Activated CD8-positive, alpha-beta memory T cell treated with anti-CD3 and anti-CD28 coated beads for 24 hours (primary cell): ENCODE measurements at places on chromosomes 6 and 20.

DNA sequence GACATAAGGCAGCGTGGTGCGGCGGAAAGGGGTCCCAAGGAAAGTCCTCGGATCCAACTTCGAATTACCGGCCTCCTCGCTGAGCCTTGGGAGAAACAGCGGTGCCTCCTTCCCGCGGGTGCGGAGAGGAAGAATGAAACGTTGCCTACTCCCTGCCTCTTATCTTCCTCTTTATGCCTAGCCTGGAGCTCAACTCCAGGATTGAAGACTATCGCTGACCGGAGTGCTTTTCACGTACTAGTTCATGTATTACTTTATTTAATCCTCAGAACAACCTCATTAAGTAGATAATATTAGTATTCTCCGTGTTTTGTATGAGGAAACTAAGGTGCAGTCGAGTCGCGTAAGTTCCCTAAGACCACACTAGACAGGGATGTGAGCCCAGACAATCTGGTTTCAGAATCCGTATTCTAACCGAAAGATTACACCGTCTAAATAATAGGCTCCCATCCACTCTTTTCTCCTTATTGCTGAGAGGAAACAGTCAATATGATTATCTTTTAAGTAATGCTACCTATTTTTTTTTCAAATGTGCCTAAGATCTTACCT lies 793 bp upstream of the PDSS2 start:
- DNase-seq = no peak

DNA sequence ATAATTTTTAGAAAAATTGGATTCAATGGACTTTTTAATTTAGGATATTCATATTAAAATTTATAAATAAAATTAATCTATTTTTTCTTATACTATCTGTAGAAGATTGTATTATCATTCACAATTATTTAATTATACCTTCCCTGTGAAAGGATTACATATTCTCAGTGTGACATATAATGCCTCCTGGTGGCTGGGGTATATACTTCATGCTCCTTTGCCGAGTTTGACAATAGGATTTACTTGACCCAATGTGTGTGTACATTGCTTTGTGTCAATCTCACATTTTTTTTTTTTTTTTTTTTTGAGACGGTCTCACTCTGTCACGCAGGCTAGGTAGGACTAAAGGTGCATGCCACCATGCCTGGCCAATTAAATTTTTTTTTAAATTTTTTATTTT lies 230.0 kb upstream of the CHD6 start:
- DNase-seq = no peak

DNA sequence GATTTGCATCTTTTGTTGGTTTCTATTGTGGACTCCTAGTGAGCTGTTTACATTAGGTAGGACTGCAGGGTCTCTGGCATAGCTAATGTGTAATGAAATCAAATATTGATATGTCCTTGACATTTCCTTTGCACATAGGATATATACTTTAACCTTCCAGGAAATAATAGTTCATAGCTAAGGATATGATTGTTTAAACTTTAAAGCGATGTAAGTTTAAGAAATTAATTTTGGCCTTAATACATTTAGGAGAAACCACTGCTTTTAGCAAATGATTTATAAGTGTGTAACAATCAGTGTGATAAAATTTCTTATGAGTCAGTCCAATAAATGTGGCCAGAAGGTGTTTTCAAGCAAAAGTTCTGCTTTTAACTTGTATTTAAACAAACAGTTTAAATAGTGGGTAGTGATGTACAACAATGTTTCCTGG lies 171.8 kb downstream of the HS3ST5 start:
- no peak for DNase-seq

GRCh38 chr6:31718265-31718664 lies 3.1 kb downstream of the LY6G6D start:
- DNase-seq = no peak

DNA sequence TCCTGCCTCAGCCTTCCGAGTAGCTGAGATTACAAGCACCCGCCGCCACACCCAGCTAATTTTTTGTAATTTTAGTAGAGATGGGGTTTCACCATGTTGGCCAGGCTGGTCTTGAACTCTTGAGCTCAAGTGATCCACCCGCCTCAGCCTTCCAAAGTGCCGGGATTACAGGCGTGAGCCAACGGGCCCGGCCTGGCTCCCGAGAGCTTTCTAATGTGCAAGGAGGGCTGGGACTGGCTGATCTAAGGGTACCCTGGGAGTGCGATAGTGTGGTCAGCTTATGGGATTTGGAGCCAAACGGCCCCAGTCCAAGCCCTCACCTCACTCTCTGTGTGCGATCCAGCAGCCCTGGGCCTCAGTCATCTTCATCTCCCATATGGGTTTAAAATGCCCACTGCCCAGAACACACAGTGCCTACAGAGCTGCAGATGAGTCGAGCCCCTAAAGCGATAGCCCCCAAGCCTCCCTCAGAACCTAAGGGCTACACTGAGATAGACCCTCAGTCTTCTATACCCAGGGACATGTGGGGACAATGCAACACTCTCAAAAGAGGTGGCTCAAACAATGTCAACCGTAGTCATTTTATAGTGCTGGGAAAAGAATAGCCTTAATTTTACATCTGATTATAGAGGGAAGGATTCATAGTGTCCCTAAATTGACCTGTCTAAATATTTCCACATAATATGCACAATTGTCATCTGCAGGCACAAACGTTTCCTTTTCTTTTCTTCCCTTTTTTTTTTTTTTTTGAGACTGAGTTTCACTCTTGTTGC lies 50.1 kb downstream of the SSR1 start:
- DNase-seq = no peak

DNA sequence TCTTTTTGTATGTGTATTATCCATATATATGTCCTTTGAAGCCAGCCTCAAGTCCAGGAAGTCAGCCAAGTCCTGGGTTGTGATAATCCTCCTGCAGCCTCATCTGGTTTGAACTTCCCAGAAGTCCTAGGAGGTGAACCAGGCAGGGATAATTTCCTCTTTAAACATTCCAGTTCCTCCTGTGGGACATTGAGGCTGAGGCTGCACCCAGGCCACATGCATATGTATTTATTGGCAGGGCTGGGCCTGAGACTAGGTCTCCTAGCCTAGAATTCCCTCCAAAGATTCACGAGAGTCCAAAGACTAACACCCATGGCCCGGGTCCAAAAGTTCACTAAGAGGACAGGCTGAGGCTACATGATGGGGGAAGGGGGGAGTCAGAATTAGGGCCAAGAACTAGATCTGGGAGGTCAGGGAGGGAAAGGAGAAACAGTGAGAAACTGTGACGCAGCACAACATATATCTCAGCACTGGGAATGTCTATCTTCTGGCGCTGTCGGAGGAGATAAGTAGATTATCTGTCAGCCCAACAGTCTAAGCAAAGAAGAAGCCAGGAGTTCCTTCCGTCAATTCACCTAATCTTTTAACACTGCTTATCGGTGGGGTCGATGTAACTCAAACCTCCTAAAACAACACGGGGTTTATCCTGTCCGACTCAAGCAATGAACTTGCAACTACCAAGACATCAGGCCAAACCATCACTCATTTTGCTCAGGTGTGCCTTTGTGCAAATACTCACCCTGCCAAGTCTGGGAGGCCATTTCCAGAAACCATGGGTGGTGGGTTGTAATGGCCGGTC lies 43.3 kb downstream of the SNX5 start:
- no peak for DNase-seq

DNA sequence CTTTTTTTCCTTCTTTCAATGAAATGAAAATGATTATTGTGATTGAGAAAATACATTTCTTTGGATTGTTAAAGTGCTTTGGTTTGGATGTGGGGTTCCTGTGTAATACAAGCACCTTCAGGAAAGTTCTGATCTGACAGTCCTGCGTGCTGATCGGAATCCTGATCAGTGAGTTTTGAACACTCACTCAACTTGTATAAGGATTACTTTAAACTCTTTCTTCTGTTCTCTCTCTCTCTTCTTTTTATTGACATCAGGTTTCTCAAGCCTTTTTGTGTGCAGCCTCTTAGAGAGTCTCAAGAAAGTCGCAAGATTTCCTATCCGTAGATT lies 710 bp downstream of the TINAG start:
- DNase-seq = no peak

- no peak for DNase-seq
Observed at GRCh38 chr6:163876391-163876790, 461.9 kb downstream of the QKI start.

- DNase-seq = no peak
Observed at GRCh38 chr6:13528777-13529343, 41.5 kb upstream of the GFOD1 start.

- no peak for DNase-seq
Observed at GRCh38 chr6:158758451-158758860, 60.7 kb downstream of the EZR start.

- DNase-seq = no peak
Observed at GRCh38 chr20:45111799-45112471, 3.0 kb downstream of the WFDC5 start.

GRCh38 chr6:35057449-35058357 lies 83.4 kb downstream of the TCP11 start:
- no peak for DNase-seq

DNA sequence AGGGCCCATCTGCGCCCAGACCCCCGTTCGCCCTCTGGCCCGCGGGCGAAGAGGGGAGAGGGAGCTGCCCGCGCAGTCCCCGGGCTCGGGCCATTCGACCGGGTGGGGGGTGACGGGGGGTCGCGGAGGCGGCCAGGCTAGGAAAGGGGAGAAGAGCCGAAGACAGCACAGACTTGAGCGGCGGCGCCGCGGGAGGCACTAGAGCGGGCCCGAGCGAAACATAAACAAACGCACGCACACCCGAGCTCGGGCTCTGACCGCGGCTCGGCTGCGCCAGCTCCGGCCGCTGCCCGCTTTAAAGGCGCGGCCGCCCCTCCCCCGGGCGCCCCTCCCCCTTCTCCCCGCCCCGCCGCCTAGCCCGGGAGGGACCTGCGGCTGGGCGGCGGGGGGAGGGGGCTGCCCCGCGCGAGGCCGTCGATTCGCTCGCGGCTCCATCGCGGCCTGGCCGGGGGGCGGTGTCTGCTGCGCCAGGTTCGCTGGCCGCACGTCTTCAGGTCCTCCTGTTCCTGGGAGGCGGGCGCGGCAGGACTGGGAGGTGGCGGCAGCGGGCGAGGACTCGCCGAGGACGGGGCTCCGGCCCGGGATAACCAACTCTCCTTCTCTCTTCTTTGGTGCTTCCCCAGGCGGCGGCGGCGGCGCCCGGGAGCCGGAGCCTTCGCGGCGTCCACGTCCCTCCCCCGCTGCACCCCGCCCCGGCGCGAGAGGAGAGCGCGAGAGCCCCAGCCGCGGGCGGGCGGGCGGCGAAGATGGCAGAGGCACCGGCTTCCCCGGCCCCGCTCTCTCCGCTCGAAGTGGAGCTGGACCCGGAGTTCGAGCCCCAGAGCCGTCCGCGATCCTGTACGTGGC lies at the start of gene FOXO3:
Gene FOXO3 (plus strand): TSS at position 455 of the 846 bp plus-strand sequence. CDS start 292 bp downstream, at position 747.
- peak; percentile 83 for DNase-seq

DNA sequence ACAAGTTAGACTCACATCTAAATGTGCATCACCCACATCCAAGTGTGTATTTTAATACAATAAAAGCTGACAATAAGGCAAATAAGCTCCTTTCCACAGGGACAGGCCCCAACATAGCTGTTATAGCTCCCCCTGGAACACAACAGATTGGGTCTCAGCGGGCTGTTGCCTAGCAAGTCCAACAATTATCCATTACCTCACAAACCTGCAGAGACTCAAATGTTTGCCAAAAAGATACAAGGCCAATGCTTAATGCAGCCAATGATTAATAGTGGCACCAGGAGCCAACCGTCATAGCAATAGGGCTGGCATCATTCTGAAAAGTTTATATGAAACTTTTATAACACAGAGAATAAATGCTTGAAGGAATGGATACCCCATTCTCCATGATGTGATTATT lies 35.7 kb downstream of the EPB41L2 start:
- no peak for DNase-seq

DNA sequence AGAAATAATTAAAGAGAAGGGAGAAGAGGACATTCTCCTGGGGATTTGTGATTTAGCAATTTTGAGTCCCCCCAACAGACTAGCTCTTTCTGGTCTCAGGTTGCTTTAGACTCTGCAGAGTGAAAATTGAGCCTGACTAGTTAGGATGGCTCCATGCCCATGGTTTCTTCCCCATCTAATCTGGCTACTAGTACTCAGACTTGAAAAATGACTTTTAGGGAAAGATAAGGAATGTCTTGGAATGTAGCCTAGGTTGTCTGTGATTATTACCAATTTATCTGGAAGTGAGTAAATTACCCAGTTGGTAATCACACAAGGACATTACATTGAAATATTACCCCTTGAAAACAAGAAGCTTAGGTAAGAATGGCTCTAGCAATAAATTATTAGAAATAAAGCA lies 4.2 kb downstream of the BEND6 start:
- no peak for DNase-seq

GRCh38 chr20:44388466-44389023 lies 33.0 kb downstream of the HNF4A start:
- DNase-seq = peak; percentile 86

DNA sequence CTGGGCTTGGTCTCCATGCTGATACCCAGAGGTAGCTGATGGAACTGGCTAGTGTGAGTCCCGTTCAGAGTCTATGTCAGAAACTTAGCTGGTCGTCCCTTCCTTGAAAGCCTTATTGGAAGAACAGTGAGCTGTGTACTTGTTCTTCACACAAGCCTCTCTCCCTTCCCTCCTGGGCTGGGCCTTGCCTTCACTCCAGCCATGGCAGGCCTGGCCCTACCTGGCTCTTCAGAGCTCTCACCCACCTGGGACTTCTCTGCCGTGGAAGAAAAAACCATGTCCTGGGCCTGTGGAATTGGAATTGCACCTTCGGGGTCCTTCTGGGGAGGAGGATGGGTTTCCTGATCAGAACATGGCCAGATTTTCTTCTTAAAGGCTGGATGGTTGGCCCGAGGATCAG lies 20.3 kb upstream of the ZNF831 start:
- peak; percentile 52 for DNase-seq

DNA sequence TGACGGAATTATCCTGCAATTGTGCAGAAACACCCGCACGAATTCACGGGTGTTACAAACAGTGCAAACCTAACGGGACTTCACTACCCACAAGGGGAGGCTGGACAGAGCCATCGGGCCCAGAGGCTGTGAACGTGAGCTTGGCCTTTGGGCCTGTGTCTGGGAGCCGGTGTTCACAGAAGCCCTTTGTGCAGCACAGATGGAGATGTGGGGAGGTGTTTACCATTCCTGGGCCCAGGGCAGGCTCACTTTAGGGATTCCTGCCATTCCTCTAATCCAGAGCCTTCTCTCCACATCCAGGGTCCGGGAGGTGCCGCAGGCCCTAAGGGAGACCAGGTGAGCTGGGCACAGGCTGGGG lies 15.0 kb downstream of the COL9A3 start:
- DNase-seq = no peak

DNA sequence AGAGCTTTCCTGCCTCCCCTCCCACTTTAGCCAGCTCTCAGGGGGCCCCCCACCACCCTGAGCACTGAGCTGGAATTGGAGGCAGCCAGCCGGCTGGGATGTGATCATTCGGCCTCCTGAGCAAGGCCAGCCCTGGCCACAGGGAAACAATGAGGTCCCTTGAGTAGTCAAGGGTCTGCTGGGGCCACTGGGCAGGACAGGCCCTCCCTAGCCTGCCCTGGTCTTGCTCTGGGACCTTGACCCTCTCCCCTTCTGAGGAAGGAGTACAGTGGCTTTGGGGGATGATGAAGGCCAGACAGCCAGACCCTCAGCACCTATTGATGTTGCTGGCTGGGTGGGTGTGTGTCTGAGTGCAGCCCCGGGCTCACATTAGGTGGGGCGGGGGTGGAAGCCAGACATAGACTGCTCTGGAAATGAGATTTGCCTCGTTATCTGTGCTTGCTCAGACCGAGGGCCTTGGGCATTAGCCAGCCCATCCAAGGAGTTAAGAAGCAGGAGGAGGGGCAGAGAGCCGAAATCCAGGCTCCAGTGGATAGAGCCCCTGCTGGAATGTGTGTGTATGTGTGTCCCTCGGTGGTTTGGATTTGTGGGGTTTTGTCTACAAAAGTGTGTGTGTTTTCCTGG lies 21.3 kb downstream of the CD40 start:
- no peak for DNase-seq

GRCh38 chr6:77638129-77638830 lies 14.6 kb upstream of the MEI4 start:
- no peak for DNase-seq
